ENCODE measurements at places on chromosomes 4 and X.

- DNase-seq = no peak
Measured at GRCh38 chr4:115272185-115272584, 158.8 kb upstream of the NDST4 start.

GRCh38 chr4:150126864-150127203 is 48.6 kb downstream of the DCLK2 start:
- no peak for DNase-seq

- no peak for DNase-seq
Measured at GRCh38 chr4:8545439-8545765, 34.8 kb upstream of the GPR78 start.

DNA sequence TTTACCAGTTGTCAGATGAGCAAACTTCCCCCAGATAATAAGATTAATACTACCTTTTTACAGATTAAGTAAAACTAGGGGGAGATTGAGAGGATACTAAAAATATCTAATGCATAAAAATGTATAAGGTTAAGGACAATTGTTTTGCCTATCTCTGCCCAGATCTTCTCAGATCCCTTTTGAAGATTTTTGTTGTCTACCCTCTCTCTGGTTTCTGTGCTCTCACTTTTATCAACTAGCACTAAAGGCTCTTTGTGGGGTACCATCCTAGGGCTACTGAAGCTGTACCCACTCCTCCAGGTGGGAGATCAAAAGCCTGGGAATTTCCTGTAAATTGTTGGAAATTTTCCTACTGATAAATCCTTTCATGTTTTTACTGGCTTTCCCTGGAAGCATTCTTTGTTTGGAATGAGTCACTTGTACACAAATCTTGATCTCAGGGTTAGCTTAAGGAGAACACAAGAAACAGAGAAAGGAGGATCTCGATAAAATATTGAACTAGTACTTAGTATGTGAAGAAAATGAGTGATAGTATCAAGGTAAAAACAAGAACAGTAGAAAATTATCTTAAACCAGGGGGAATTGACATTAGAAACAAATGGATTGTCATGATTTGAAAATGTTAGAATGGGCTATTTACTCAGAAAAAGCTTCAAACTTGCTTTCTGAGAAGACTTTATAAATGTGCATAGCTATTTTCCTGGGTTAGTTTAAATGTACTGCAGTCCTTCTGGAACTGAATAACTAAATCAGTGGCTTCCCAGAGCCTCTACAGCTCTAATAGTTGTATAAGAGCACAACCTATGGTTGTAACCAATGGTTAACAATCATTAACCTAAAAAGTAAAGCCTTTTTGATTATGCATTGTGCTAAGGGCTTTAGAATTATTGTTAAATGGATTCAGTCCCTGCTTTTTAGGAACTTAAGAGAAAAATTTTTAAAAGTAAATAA is 679.9 kb upstream of the MAGEB2 start:
- DNase-seq = no peak

DNA sequence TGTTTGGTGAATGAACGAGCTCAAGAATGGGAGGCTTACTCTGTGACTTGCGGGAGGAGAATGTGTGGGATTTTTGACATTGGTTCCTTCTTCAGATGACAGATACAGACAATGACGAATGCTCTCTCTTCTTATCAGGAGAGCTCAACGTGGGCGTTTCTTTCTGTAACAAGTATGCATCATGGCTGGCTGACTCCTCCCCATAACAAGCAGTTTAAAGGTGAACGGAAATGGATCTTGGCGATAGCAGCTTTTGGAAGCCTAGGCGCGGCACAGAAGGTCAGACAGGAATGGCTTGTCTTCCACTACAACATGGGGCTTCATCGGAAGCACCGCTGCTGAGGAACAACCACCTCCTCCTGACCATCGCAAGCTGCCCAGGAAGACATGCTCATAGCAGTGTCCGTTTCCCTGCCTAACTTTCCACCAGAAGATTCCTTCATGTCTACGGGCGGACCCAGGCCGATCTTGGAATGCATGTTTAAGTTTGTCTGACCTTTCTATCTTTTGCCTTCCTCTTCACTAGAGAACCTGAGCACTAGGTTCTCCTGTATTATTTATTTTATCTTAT is 18.3 kb upstream of the ACSL1 start:
- no peak for DNase-seq

DNA sequence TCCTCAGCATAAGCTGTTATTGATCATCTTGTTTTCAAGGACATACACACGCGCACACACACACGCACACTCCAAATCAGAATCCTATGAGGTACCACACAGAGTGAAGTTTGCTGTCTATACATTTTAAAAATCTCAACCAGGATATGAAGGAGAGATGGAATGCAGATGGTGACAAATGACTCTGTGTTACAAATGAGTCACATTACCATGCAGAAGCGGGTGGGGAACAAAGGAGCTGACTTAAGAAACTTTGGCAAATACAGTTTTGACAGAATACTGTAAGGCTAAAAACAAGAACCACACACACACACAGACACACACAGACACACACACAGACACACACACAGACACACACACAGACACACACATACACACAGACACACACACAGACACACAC is 81.7 kb downstream of the RELL1 start:
- DNase-seq = no peak

GRCh38 chr4:169815606-169816005 is 57.9 kb upstream of the HPF1 start:
- no peak for DNase-seq

- no peak for DNase-seq
Measured at GRCh38 chrX:84248226-84248625, 60.2 kb upstream of the RPS6KA6 start.

DNA sequence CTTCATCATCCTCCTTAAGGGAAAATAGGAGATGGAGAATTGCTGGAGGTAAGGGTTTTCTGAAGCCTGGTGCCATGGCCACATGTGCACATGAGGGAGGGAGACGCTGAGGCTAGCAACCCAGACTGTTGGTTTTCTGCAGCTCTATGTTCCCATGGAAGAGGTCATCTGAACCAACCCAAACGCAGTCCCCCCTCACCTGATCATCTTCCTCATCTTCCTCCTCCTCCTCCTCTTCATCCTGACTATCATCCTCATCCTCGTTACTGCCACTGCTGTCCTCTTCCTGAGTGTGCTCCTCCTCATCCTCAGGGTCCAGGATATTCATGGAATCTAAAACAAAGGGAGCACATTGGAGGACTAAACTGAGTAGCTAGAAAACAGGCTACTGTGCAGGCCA is 124.6 kb downstream of the HUWE1 start:
- DNase-seq = no peak
